NCI-H748 treated with DMSO at 0.1 percent for 48 hours (cell line): ENCODE measurements at places on chromosomes 12 and 14.

DNA sequence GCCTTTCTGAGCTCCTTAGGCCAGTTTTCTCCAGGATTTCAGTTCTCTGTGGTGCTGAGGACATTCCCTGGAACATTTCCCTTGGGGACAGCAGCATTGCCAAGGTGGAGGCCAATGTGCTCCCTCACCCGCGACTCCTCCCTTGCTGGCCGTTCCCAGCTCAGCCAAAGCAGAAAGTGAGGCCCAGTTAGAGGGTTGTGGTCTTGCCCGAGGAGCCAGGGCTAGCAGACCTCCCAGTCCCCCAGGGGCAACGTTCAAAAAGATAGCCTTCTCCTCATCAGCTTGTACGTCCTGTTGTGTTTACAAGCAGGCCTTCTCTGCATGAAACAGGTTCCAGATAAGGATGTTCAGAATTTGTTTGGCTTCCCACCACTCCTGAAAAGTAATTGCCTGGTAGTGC, 78.4 kb downstream of the SSPN start:
- DNase-seq, result no peak

DNA sequence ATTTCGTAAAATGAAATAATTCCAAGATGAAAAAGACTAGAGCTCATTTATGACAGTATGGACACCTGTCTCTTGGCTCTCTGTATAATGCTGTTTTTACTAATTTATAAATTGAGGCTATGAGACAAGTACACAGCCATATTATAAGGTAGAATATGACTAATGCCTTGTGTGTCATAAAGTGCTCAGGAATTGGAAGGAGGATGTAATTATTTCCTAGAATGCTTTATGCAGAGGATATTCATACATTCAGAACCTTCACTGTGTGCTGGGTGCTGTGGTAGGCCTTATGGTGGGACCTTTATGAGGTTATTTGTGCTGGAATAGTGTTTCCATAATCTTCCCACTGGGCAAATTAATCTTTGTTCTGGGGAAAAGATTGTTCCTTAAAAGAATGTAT, 13.3 kb downstream of the PCNX1 start:
- no peak for DNase-seq

- peak; percentile 66 for DNase-seq
Observed at GRCh38 chr12:75850721-75851462, 180.7 kb downstream of the PHLDA1 start.

- DNase-seq, result no peak
Observed at GRCh38 chr12:69266036-69266635, 26.8 kb downstream of the CPSF6 start.

- DNase-seq, result no peak
Observed at GRCh38 chr12:108981835-108982234, 39.0 kb downstream of the SVOP start.

GRCh38 chr12:104297477-104298113, 5.9 kb upstream of the EID3 start:
- DNase-seq, result no peak

DNA sequence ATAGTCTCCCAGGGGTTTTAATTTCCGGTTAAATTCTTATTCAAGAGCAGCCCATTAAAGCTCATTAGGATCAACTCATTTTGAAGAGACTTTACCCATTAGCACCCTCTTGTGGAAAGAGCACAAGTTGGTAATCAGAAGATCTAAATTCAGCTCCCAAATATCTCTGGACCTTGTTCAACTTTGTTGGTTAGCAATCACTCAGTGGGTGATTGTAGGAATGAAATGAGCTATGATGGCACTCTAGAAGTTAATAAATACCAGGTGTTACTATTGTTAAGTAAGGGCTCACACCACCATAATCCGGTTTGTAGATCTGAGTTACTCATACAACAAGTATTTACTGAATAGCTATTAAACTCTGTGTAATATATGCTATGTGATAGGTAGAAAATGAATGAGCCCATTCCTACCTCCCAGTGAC, 42.9 kb downstream of the TRIP11 start:
- peak; percentile 32 for DNase-seq
